ENCODE measurements at places on chromosomes 3 and 15. TPM values are rescaled to one million over a fixed set of nuclear protein-coding genes. Genes with fewer than 3 reads are reported as not detected.

Gene VEPH1
- 5.3 TPM for total RNA-seq

Gene CKMT1A
- total RNA-seq = not detected

Gene COL6A5
- total RNA-seq = not detected

Gene PROS1
- total RNA-seq = 9.0 TPM

Gene FGD5
- 86.3 TPM for total RNA-seq

Gene TMEM62
- 12.7 TPM for total RNA-seq

Gene PARP16
- 1.8 TPM for total RNA-seq

Gene PIERCE2
- total RNA-seq = 0.89 TPM

Gene ENTPD3
- not detected for total RNA-seq

Gene DUOXA1
- not detected for total RNA-seq

Gene SNTN
- not detected for total RNA-seq

Gene FILIP1L
- 20.7 TPM for total RNA-seq

Data from dermis microvascular lymphatic vessel endothelial cell (primary cell).